Activated CD4-positive, alpha-beta T cell treated with anti-CD3 and anti-CD28 coated beads, Interleukin-2, amount 50 U/mL, for 48 hours (primary cell): ENCODE measurements at places on chromosomes 2 and 18.

DNA sequence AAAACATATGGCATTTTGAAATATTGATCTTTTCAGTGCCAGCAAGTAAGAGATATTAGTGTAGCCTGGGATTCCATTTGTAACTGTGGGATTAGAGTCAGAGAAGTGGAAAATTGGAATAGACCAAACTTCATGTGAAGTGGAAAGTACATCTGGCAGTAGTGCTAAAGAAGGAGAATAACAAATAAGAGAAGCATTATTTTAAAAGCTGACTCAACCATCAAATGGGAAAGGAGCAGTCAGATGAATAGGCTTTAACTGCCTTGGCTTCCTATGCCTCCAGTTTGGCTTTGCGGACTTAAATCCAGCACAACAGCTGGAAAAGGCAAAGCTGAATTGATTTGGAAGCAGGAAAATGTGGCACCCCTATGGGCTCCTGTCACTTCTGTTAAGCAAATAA lies 623.1 kb downstream of the TSN start:
- DNase-seq: no peak

DNA sequence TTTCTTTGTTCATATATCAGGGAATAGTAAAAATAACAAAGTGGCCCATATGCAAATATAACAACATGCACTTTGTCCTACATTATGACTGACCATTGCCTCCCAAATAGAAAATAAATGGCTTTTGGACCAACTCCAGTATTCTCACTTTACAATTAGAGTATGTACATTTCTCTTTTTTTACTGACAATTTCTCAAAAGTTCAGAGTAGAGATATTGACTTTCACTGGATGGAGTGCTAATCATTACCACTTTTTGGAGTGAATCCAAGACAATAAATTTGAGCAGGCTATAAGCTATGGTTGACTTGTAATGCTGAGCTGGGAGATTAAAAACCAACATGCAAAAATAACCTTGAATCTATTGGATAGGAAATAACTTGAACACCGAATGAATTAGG lies 987.4 kb downstream of the SUCLG1 start:
- DNase-seq: no peak

DNA sequence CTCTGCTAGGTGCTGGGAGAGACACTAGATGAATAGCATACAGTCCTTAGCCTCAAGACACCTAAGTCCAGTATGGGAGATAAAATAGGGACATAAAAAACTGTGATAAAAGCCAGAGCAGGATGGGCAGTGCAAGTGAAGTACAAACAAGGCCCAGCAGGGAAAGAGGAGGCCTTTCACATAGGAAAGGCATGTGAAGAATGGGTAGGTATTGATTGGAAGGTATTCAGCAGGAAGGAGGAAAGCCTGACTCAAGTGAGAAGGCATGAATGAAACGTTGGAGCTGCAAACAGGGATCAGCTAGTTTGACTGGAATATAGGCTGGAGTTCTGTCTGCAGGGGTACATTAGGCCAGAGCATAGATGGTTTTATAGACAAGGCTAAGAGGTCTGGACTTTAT lies 11.0 kb upstream of the CXCR4 start:
- no peak for DNase-seq

DNA sequence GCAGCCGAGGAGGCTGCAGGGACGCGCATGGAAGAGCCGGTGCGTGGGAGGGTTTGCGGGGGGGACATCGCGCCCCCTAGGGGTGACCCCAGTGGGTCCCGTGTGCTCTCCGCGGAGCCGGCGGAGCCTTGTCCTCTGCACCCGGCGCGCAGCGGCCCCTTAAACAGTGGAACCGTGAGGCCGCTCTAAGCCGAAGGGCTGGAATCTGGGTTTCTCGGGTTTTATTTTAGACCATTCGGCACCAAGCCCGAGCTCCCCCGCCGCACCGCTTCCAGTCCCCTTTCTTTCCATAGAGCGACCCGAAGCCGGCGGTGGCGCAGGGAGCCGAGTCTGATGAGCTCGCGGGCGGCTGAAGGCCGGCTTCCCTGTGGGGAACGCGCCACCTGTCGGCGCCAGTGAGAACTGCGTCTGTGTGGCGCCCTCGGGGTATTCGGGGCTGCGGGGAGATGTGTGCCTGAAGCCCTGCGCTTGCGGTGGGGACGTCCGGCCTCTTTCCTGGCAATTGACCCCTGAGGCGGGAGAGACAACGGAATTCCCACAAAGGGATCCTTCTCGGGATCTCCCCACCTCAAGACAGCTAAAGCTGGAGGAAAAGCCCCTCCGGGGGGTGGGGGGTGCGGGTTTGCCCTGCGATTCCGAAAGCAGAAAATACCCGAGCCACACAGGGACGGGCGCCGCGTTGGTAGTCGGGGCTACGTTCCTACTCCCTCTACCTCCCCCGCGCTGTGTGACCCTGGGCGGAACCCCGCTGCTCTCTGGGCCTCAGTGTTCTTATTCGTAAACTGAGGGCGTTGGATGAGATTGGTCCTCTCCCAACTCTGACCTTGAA lies 8.2 kb upstream of the EN1 start:
- peak; percentile 89 for DNase-seq

DNA sequence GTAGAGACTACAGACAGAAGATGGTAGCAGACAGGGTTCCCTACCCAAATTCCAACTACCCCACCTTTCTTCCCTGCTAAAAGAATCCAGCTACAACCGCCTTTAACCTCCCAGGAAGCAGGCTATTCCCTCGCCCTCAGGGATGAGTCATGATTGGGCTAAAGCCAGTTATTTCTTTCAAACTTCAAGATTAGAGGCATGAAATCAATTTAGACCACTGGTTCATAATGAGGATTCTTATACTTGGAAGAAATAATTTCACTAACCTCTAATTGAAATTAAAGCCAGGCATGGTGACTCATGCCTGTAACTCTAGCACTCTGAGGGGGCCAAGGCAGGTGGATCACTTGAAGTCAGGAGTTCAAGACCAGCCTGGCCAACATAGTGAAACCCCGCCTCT lies 20.0 kb downstream of the TRIP12 start:
- DNase-seq: no peak
